ENCODE measurements at places on chromosomes 11 and 22.

- no peak for DNase-seq
These were observed 23.4 kb downstream of the ADAMTS15 start for GRCh38 chr11:130471731-130472433.

DNA sequence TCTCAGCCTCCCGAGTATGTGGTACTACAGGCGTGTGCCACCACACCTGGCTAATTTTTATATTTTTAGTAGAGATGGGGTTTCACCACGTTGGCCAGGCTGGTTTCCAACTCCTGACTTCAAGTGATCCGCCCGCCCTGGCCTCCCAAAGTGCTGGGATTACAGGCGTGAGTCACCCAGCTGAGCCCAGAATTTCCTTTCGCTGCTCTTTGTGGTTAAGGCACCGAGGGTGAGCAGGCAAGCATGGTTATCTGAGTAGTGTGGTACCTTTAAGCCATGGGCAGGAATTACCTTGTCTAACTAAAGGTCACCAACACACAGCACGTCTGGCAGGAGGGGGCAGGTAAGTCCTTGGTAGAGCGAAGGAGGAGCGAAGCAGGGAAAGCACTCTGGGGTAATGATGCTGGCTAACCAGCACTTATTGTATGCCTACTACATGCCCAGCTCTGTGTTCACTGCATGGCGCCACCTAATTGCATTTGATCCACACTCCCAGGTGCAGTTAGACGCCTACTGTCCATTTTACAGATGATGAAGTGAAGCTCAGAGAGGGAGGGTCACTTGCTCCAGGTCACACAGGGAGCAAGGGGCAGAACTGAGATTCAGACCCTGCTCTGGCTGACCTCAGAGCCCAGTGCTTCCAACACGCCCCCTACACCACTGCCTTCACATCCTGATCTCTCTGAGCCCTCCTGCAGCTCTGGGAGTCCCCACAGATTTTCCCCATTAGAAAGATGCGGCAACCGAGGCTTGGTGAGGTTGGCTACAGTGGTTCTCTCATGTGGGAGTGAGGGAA lies 45.7 kb downstream of the TRIOBP start:
- no peak for DNase-seq

DNA sequence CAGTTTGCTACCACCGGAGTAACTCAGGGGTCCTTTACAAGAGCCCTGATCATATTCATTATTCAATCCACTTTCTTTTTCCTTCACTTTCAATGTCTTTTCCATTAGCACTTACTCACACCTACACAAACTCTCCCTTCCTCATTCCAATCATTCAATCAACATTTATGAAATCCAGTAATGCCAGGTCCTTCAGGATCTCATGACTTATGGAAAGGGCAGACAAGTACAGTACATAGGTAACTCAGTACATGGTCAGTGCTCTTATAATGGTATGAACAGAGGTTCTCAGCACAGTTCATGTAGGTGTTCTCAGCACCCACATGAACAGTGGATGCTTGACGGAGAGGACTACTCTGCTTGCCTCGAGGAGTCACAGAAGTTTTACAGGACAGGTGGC lies 106.6 kb downstream of the USP35 start:
- no peak for DNase-seq

DNA sequence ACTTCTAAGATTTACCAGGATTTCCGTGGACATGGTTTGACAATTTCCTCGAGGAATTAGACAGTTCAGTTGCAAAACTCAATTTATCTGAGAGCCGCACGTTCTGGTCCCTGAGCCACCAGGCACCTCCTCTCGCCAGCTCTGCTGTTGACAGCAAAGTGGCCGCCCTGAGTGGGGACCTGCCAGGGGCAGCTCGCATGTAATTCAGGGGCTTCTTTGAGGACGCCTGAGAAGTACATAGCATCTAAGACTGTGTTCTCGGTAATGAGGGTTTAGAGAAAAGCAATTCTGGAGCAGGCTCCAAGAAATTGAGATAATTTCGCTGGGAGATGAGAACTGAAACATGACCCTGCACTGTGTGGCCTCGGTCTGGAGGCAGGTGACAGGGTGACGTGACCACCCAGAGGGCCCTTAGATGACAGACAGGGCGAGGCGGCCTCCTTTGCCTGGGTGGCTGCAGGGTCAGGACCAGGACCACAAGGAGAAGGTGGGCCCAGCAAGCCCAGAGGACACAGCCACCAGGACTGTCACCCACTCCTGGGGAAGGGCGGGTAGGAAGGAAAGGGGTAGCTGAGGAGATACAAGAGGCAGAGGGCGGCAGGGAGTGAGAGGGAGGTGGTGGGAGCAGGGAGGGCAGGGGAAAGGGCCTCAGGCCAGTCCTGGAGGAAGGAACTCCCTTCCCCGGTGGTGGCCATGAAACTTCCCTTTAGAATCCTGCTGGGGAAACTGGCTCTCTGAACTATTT lies 55.0 kb downstream of the RTL6 start:
- no peak for DNase-seq

- DNase-seq: no peak
These were observed 9.1 kb downstream of the POLD4 start for GRCh38 chr11:67344264-67344663.

DNA sequence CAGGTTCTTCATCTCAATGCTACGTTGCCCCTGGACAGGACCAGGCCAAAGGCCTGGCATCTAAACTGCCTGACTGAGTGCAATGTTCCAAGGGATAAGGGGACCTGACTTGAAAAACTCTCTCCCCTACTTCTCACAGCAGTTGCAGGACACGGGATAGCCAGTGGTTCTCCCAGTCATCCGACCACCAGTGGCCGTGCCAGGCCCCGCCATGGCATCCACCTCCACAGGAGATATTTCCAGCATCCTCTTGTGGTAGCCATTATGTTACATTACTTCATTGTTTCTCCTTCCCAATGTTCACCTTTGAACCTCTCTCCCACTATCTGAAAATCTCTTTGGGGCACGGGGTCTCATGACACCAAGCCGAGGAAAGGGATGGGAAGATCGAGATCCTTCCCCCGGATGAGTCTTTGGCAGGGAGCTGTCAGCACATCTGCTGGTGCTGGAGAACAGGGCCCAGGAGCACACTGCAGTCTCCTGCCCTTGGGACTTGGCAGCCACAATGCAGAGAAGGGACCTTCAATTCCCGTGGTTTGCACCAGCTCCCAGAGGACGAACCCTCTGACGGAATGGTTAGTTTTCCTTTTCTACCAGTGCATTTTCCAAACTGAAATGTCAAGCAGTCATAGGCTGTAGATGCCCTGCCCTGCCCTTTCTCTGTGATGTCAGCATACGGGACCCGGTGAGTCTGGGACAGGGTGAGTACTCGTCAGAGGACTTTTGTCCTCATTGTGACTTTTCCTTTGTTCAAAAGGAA lies 121.2 kb downstream of the ETS1 start:
- no peak for DNase-seq

DNA sequence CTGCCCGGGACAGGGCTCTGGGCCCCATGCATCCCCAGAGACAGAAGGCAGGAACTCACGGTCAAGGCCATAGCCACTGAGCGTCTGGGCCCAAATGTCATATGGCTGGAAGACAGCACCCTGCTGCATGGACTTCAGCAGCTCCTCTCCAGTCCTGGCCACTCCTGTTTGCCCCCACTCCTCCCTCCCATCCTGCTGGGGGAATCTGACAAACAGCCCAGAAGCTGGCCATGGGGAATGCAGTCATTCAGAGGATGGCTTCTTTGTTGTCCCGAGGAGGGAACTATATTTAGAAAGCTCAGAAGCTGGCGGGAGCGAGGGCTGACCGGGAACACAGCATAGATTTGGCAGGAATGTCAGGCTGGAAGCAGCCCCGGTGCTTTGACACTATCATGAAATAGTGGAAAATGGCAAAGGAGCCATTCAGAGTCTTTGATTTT lies 35.0 kb downstream of the DKK3 start:
- no peak for DNase-seq

DNA sequence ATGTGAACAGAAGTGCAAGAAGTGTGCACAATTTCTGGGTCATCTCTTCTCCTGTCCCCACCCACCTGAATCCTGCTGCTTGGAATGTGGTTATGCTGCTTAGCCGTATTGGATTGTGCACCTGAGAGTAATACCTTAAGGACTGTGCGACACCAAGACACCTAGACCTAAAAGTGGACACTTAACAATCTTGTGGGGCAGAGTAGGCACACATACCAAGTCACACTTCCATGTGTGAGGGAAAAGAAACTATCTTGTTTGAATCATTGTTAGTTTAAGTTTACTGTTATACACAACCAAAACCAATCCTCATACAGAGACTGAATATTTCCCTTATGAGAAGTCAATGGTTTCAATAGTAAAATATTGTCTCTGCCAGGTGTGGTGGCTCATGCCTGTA lies 93.7 kb downstream of the CCDC83 start:
- DNase-seq: no peak

DNA sequence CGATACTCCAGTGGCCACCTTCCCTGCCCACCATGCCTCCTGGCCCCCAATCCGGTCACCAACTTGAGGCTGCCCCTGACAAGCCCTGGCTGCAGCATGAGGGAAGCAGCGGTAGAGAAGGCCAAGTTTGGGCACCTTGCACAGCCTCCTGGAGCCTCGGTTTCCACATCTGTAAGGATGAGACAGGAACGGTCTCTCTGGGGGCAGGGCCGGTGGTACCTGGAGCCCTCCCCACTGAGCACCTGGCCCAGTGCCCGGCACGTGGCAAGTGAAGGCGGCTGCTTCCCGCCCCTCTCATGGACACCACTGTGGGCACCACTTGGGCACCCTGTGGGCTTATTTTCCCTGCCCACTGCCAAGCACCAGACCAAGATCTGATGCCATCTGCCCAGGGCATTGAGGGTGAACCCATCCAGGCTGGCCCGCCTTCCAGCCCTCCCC lies 77.8 kb downstream of the CDKN1C start:
- no peak for DNase-seq

GRCh38 chr22:19703869-19704268 lies 10.4 kb upstream of the SEPTIN5 start:
- DNase-seq: no peak

DNA sequence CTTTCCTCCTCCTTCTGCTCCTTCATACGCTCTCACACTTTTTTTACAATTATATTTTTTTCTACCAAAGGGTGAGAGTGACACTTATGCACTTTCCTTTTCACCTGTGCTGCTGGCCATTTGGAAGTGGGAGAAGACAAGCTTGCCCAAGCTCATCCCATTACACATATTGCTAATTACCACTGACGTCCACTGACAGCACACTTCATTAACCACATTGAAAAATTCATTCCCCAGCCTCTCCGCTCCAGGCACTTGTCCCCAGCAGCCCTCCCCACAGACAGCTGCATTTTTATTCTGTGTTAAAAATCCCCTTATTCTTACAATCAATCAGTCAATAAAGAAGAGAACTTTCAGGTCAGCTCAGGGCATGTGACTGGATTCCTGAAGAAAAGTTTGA lies 175.1 kb downstream of the LRRC4C start:
- DNase-seq: peak; percentile 22

- no peak for DNase-seq
These were observed 197.0 kb downstream of the SBF2 start for GRCh38 chr11:10096987-10097386.

- DNase-seq: no peak
These were observed 399.0 kb upstream of the CNTN5 start for GRCh38 chr11:98621767-98622166.

GRCh38 chr11:12461516-12461915 lies 84.1 kb downstream of the PARVA start:
- DNase-seq: no peak

GRCh38 chr11:70387564-70387963 lies 10.8 kb upstream of the CTTN start:
- DNase-seq: no peak

- no peak for DNase-seq
These were observed 60.2 kb upstream of the HMGXB4 start for GRCh38 chr22:35197071-35197470.

DNA sequence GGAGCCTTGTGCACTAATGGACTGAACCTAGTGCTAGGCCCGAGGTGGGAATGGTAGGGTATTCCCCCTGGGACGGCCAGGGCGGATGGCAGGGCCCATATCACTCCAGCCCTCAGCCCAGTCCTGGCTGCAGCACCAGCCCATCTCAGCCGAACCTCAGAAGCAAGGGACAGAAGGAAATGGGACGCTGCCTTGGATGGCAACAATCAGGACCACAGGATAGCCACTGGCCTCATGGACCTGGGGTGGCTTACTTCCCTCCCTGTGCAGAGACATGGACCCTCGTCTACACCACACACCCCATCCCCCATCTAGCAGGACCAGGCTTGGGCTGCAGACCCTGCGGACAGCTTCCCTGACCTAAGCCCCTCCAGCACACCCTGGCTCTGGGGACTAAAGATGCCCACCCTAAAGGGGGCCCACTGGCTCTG lies 24.1 kb downstream of the ARVCF start:
- no peak for DNase-seq

DNA sequence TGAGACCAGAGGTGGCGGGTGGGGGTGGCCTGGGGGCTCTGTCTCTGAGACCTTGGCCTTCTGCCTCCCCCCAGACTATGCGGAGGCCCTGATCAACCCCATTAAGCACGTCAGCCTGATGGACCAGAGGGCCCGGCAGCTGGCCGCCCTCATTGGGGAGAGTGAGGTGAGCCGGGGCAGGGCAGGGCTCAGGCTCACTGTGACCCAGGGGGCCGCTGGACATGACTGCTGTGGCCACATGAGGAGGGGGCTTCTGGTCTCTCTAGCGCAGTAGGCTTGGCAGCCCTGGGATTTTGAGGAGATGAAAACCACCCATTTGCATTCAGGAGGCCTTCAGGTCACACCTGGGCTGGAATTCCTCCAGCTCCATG lies 12.6 kb downstream of the PLCB3 start:
- DNase-seq: no peak

GRCh38 chr22:17742527-17742902 lies 31.8 kb downstream of the BID start:
- peak; percentile 92 for DNase-seq

Data from neural progenitor cell (in vitro differentiated cells).